ENCODE measurements at places on chromosomes 16 and 17. TPM values are rescaled to one million over a fixed set of nuclear protein-coding genes. Genes with fewer than 3 reads are reported as not detected.

GRCh38 chr16:70749006-70749678 is 51.8 kb downstream of the VAC14 start:
- DNase-seq, result no peak

Gene ANKRD13B
- total RNA-seq, result 30.7 TPM

Gene CES3
- not detected for total RNA-seq

Gene CCL18
- total RNA-seq, result not detected

DNA sequence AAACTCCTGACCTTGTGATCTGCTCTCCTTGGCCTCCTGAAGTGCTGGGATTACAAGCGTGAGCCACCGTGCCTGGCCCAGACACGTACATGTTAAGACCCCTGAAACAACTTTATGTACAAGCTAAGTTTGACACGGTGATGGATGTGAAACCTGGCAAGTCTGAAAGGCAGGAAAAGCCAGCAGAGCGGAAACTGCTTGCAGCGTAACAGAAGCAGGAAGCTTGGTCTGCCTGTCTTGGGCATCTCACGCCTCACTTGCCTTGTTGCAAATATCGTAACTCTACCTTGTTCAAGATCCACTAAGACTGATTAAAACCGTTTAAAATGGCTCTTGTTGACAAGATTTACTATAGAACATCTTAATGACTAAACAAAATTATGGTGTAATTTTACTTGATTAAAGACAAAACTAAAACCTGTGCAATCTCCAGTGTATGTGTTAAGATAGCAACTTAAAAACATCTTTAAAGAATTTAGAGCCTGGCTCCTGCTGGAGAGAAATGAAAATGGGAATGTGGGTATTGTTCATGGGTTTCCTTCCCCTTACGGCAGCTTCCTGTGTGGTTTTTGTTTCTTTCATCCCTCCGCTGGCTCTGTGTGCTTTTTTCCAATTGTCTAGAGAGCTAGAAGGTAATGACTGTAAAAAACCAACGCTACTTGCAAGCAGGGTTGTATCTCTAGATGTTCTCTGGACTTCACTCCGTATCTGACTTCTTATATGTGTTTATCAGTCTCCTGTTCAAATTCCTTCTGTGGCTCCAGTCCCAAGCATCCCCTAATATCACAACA is 477.6 kb downstream of the XYLT1 start:
- no peak for DNase-seq

Gene KRTAP4-4
- not detected for total RNA-seq

Gene FUS
- total RNA-seq, result 83.8 TPM

DNA sequence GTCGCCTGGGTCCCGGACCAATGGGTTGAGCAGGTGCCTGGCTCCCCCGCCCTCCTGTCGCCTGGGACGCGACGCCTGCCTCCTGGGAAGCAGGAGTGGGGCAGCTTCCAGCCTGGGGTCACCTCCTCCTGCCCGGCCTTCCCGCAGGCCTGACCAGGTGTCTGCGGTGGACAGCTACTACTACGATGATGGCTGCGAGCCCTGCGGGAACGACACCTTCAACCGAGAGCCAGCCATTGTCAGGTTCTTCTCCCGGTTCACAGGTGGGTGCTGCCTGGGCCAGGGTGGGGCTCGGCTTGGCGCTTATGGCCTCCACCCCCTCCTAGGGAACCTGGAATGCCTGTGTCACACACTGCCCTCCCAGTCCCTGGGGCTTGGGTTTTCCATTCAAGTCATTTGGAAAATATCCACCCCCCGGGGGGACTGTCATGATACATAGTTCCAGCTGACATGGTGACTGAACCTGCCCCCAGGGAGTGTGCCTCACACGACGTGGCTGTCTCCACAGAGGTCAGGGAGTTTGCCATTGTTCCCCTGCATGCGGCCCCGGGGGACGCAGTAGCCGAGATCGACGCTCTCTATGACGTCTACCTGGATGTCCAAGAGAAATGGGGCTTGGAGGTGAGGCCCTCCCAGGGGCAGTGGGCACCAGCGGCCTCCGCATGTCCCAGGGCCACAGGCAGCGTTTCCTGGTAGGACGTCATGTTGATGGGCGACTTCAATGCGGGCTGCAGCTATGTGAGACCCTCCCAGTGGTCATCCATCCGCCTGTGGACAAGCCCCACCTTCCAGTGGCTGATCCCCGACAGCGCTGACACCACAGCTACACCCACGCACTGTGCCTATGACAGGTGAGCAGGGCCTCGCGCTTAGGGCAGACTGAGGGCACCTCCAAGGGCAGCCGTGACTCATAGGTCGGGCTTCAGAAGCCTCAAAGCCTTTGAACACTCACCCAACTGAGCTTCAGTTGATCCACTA is 2.3 kb downstream of the DNASE1 start:
- no peak for DNase-seq

GRCh38 chr16:47872225-47872624 is 283.6 kb downstream of the ABCC12 start:
- no peak for DNase-seq

GRCh38 chr17:57365420-57365819 is 109.1 kb downstream of the MSI2 start:
- no peak for DNase-seq

- no peak for DNase-seq
Observed at GRCh38 chr17:44955674-44956425, 8.3 kb upstream of the KIF18B start.

GRCh38 chr17:82370471-82371332 is 863 bp upstream of the UTS2R start:
- DNase-seq, result no peak

DNA sequence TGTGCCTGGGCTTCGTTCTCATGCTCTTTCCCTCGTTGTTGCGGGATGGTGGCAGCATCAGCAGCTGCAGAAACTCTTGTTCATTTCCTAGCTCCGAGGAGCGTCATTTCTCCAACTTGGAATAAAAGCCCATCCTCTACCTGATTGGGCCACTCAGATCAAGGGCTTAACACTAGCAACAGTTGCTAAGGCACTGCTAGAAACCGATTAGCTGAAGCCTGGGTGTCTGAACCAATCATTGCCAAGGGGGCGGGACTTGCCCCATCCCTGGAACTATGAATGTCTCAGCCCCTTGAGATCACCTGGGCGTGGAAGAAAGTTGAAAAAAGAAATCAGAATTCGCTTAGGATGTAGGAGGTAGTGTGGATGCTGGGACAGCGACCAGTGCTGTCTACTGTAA is 145.3 kb downstream of the FOXL1 start:
- no peak for DNase-seq

- DNase-seq, result no peak
Observed at GRCh38 chr17:61764846-61765245, 98.5 kb downstream of the BRIP1 start.

DNA sequence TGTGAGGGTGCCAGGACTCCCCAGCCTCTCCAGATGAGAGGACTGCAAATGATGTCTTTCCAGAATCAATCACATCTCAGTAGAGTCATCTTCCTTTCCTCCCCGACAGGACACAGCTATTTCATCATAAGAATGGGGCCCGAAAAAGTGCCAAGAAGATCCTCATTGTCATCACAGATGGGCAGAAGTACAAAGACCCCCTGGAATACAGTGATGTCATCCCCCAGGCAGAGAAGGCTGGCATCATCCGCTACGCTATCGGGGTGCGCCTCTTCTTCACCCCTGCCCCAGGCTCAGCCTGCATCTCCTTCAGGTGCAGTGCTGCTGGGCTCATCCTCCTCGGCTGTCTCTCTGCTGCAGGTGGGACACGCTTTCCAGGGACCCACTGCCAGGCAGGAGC is 14.3 kb downstream of the ITGAD start:
- DNase-seq, result no peak

GRCh38 chr16:19361587-19361986 is 56.1 kb upstream of the TMC5 start:
- no peak for DNase-seq

Gene EVI2B
- not detected for total RNA-seq

DNA sequence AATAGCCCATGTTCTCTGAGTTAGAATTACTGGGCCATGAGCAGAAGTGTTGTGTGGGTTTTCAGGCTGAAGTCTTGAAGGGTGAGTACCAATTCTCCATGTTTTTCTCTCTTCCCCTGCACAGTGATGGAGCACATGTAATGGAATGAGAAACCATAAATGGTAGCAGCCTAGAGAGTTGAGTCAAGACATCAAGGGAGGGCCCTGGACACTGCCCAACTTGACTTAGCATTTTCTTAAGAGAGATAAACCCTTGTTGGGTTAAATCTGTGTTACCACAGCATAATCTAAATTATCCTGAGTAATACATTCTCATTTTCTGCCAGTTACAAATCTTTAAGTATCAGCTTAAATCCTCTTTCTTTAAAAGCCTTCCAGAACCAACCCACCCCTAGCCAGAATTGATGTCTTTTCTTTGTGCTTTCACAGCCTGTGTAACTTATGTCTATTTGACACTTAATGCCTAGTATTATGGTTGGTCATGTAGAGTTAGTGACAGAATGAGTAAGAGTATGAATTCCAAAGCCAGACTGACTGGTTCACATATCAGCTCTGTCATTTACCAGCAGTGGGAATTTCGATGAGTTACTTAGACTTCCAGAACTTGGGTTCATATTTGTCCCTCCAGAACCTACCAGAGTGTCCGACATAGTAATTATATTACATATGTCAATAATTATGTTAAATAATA is 27.0 kb upstream of the RGS9 start:
- DNase-seq, result no peak

Gene CDIPT
- 79.0 TPM for total RNA-seq

DNA sequence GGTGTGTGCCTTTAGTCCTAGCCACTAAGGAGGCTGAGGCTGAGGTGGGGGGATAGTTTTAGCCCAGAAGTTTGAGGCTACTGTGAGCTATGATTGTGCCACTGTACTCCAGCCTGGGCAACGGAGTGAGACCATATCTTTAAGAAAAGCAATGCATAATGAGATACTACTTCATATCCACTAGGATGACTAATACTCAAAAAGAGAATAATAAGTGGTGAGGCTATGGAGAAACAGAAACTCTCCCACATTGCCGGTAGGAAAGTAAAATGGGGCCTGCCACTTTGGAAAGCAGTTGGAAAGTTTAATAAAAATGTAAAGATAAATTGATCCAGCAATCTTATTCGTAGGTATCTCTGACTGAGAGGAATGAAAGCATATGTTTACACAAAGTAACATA is 4.6 kb upstream of the NPIPB2 start:
- no peak for DNase-seq

- no peak for DNase-seq
Observed at GRCh38 chr16:11203111-11203623, 52.8 kb downstream of the SOCS1 start.

- DNase-seq, result no peak
Observed at GRCh38 chr17:38741461-38741860, 6.7 kb downstream of the PCGF2 start.

GRCh38 chr16:30096105-30096861 is at the start of gene YPEL3:
TSS of gene YPEL3 (minus strand) at chr16:30096213. CDS start at chr16:30095482, 731 bp downstream.
- no peak for DNase-seq

Gene PLLP
- total RNA-seq, result 2.5 TPM

GRCh38 chr17:35423761-35424160 is 8.5 kb downstream of the SLFN12 start:
- no peak for DNase-seq

DNA sequence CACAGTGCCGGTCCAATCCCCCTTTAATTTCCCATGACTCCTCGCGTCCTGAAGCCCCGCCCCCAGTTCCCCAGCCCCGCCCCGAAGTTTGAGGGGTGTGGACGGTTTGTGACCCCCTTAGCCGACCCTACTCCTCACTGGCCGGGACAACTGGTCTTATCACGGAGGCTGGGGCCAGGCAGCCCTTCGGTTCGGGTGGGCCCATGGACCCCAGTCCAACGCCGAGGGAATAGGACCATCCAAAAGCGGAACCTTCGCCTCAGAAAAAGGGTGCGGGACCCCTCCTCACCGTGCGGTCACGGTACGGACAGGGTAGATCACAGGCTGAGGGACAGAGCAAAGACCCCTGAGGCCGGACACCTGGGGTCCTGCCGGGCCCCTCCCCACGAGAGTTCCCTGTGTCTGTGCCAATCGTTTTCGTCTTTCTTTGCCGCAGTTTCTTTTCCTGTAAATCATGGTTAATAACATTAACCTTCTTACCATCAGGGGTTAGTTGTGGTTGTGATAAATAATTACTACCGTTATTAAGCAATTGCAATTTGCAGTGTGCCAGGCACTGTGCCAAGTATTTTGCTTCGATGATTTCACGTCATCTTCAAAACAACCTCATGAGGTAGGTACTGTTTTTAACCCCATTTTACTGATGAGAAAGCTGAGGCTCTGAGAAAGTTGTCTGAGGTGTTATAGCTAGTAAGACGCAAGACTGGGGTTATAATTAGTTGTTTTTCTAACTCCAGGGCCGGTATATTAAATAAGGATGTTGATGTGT is 543 bp downstream of the TMUB2 start:
- peak; percentile 25 for DNase-seq

DNA sequence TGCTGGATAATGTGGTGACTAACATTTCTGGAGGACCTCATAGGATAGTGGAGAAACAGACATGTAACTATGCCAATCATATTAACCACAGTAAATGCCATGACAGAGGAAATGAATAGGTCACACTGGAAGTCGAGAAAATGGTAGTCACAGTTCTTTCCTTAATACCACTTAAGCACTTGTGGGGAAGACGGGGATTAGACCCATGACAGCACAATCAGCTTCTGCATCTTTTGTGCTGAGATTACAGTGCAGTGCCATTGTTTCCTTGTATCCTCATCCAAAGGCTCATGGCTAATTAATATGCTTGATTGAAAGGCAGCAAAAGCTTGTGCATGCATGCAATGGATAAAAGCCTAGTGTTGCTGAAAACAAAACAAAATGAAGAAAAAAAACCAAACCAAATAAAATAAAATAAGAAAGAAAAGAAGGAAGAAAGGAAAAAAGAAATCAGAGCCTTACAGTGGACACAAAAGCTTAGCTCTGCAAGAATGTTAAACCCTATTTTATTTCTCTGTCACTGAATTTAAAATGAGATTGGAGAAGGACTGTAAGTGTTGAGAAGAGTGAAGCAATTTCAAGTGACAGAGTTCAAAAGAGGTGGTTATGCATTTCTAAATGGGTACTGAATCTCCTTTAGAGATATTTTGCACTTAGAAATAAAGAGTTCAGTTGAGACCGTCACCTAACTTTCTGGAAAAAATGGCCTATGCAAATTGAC is 1011.9 kb downstream of the CDH8 start:
- no peak for DNase-seq

Gene ASB16
- not detected for total RNA-seq

DNA sequence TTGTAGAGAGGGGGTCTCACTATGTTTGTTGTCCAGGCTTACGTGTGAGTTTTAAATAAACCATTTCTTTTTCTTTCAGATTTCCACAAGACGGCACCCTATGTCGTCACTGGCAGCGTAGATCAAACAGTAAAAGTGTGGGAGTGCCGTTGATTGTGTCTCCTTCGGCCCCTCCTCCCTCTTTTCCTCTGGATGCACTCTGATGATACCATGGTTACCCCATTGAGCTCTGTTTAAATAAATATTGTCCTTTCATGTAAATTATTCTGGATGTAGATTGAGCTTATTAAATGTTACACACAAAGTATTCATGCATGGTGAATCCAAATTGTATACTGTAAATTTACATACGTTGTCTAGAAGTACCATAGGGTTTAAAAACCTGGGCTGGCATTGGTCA is 29.9 kb downstream of the CLUH start:
- no peak for DNase-seq

GRCh38 chr16:85027958-85028684 is 526 bp downstream of the KIAA0513 start:
- no peak for DNase-seq

- no peak for DNase-seq
Observed at GRCh38 chr16:81818568-81818896, 39.4 kb downstream of the PLCG2 start.

GRCh38 chr17:76076765-76077583 is 2.0 kb upstream of the ZACN start:
- no peak for DNase-seq

GRCh38 chr17:37610971-37611370 is 1.8 kb upstream of the SYNRG start:
- no peak for DNase-seq

Measured in epithelial cell of proximal tubule (primary cell).